Astrocyte (in vitro differentiated cells and primary cell): ENCODE measurements at places on chromosomes 16 and 17. TPM values are rescaled to one million over a fixed set of nuclear protein-coding genes. Genes with fewer than 3 reads are reported as not detected.

DNA sequence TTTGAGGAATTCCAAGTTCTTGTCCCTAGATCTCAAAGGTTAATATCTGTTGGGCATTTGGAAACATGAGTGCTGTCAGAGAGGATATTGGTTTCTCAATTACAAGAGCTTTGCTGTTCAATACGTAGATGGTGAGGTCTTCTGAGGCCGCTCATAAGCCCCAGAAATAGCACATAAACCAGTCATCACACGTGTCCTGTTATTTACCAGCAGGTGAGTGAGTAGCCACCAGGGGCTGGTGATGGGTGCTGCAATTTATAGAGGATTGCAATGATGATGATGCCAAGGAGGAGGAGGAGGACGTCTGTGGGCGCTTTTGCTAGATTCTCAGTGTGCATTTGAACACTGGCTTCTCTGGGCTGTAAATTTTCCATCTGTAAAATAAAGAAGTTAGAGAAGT lies 89.0 kb downstream of the SALL1 start:
- H3K27ac ChIP-seq, result no peak overlapping the region
- peaks cover 4% of the 10 kb centered on the region for H3K27me3 ChIP-seq
- no peaks in the 10 kb centered on the region for H3K4me1 ChIP-seq
- no peak for DNase-seq
- no peaks in the 10 kb centered on the region for H3K36me3 ChIP-seq

DNA sequence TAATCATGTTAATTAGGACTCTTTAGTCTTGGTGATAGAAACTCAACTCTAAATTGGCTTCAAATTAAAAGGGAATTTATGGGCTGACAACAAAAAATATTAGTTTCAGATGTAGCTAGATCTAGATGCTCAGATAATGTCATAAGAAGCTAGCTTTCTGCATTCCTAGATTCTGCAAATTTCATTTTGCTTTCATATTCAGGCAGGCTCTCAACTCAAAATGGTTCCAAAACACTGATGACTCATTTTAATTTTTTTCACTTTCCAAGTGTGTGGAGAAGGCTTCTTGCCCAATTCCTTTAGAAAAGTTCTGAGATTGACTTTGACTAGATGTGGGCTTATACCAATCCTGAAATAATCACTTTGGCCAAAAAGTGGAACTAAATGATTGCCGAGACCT lies 236.7 kb upstream of the GOT2 start:
- H3K4me3 ChIP-seq, result no peak overlapping the region
- no peaks in the 10 kb centered on the region for H3K27me3 ChIP-seq
- H3K27ac ChIP-seq, result no peak overlapping the region
- DNase-seq, result no peak

GRCh38 chr17:64066716-64067115 lies 46.3 kb upstream of the ICAM2 start:
- H3K4me1 ChIP-seq, result no peaks in the 10 kb centered on the region
- H3K36me3 ChIP-seq, result peaks cover 5% of the 10 kb centered on the region
- no peak for DNase-seq

DNA sequence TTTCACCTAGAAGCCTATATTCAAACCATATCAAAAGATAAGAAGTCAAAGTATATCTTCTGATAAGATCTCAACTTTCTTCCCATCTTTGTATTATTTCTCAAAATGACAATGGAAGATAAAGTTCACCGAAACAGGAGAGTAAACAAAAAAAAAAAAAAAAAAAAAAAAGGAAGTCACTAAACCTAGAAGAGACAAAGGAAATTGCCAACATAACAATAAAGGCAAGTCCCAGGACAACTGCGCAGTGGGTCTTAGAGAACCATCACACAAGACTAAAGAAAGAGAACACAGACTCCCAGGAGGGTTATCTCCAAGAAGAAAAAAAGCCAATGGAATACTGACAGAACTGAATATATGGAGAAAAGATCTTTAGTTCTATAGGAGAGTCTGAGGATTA lies 65.7 kb downstream of the SMURF2 start:
- H3K36me3 ChIP-seq, result peaks cover 44% of the 10 kb centered on the region
- no peaks in the 10 kb centered on the region for H3K27me3 ChIP-seq
- H3K4me3 ChIP-seq, result no peak overlapping the region
- no peak for DNase-seq
- H3K4me1 ChIP-seq, result peaks cover 3% of the 10 kb centered on the region

Gene CD300A
- total RNA-seq, result not detected in 2 replicates

Gene ABCA8
- total RNA-seq, result not detected in 2 replicates

Gene KLHL10
- not detected in 2 replicates for total RNA-seq
